ENCODE measurements at places on chromosomes 5 and 9. TPM values are rescaled to one million over a fixed set of nuclear protein-coding genes. Genes with fewer than 3 reads are reported as not detected.
A peak's percentile ranks its signal among the peaks of the same experiment; 100 is the strongest.

PCDHGA6 gene
- total RNA-seq, result 0.28 TPM

RGS7BP gene
- total RNA-seq, result not detected

FAM200C gene
- total RNA-seq, result 0.71 TPM

TMEM174 gene
- total RNA-seq, result not detected

PPP3R2 gene
- total RNA-seq, result not detected

FAM114A2 gene
- total RNA-seq, result 28.6 TPM

SLC22A4 gene
- 0.14 TPM for total RNA-seq

DOCK2 gene
- 266 TPM for total RNA-seq

DPYSL3 gene
- not detected for total RNA-seq

MRPL50 gene
- total RNA-seq, result 12.2 TPM

FCHSD1 gene
- 98.3 TPM for total RNA-seq

HSD17B3 gene
- total RNA-seq, result 0.69 TPM

GRCh38 chr5:143573568-143574170, 170.2 kb upstream of the NR3C1 start:
- no peak for DNase-seq

GRCh38 chr9:6639622-6640021, 5.9 kb downstream of the GLDC start:
- DNase-seq, result no peak

DNA sequence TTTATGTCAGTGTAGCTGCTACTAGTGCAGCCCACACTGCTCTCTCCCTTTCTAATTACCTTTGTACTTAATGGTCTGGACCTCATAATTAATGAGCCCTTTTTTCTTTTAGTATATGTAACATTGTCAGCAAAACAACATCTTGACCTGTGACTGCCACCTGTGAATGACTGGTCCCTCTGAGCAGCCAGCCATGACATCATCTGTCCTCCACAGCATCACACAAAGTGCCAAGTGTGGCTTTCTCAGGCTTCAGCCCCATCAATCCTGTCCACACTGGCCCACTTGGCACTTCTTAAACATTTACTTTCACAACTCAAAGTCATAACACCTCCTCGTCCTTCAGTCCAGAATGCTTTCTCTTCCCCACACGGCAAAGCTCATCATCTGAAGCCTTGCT, 104.7 kb downstream of the GPR21 start:
- DNase-seq, result no peak

DNA sequence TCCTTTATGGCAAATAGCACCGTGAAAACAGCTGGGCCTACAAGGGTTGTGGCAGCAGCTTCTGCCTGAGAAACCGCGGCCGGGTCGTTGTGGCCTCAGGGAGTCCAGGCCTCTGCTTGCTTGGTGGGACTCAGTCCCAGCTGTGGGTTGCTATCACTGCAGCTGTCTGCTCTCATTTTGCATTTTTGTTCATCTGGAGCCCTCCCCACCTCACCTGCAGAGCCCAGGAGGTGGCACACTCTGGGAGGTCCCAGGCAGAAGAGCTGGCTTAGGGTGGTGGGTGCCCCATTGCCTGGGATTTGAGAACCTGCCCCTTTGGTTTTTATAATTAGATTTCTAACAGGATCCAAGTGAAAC, 138.4 kb downstream of the GADD45G start:
- DNase-seq, result peak; percentile 82

GRCh38 chr5:89342106-89342876, 459.3 kb upstream of the MEF2C start:
- DNase-seq, result no peak

DNA sequence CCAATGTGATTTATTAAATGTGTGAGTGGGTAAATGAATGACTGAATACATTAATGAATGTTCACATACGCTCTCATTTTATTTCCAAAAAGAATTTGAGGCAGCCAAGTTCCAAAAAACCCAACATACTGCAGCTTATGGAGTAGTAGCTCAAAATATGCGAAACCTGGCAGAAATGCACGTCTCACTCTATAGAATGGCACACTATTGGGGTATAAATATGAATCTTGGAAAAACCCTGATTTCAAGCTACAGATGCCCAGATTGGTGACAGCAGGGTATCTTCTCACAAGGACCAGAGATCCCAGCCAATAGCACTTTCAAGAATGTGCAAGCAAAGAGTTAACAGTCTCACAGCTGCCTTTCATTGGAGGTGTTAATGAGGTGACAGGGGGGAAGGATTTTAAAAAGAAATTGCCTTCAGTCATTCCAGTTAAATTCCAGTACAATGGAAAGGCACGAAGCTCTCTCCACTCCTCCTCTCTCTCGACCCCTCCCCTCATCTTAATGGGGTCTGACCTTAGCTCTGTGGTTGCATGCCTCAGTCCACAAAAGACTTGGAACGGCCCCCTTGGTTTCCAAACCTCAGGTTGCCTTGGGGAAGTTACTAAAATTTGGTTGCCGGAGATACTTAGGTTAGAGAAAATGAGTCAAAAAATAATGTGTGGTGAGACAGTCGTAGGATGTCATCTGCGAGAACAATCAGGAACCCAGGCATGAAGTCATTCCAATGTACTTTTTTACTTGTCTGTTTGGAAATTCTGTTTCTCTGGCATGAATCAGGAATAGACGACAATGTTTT, 307.4 kb downstream of the NFIB start:
- DNase-seq, result no peak

- no peak for DNase-seq
Observed at GRCh38 chr9:5563886-5564285, 53.6 kb downstream of the PDCD1LG2 start.

- peak; percentile 92 for DNase-seq
Observed at GRCh38 chr9:126860077-126860756, at the start of gene ZBTB34. Gene ZBTB34, plus strand, starts transcription at chr9:126860639. Its CDS starts 18,761 bp downstream, at chr9:126879400.

GRCh38 chr5:73966451-73966850, 340.5 kb downstream of the ARHGEF28 start:
- no peak for DNase-seq

GRCh38 chr5:103402851-103403250, 144.3 kb downstream of the MACIR start:
- no peak for DNase-seq

DNA sequence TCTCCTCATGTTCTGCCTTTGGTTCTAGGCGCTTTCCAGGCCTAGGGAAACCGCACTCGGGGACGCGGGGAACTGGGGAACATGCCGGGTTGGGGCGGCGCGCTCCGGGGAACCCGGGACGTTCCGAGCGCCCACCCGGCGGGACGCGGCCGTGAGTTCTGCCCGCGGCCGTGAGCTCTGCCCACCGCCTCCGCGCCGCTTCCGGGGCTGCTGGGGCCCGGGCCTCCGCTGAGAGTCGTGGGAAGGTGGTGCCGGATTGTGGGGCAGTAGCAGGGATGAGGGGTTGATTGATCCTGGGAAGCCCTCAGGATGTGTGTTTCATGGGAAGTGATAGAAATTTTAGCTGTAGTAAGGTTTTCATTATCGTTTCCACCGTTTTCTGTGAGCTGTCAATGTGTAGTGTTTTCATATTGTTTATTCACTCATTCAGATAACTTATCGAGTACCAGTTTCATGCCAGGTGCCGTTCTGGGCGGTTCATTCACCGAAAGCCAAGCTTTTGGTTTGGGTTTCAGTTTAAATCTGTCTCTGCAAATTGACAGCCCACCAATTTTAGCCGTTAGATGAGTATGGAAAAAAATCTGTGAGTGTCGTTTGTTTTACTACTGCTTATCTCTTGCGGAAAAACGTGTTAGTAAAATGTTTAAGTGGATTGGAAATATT, 657 bp downstream of the MTRR start:
- peak; percentile 64 for DNase-seq

- no peak for DNase-seq
Observed at GRCh38 chr9:109883623-109884022, 103.6 kb downstream of the PALM2AKAP2 start.

DNA sequence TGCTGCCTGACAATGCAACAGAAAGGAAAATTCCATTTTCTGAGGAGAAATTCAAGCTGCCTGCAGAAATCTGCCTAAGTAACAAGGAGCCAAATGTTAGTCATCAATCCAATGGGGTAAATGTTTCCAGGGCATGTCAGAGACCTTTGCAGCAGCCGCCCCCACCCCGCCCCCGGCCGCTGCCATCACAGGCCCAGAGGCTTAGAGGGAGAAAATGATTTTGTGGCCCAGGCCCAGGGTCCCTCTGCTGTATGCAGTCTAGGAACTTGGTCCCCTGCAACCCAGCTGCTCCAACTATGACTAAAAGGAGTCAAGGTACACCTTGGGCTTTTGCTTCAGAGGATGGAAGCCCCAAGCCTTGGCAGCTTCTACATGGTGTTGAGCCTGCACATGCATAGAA, 45.0 kb downstream of the VLDLR start:
- DNase-seq, result no peak

- DNase-seq, result no peak
Observed at GRCh38 chr5:14447958-14448911, 133.4 kb upstream of the OTULINL start.

GRCh38 chr5:118723021-118723338, 265.4 kb downstream of the DTWD2 start:
- no peak for DNase-seq

DNA sequence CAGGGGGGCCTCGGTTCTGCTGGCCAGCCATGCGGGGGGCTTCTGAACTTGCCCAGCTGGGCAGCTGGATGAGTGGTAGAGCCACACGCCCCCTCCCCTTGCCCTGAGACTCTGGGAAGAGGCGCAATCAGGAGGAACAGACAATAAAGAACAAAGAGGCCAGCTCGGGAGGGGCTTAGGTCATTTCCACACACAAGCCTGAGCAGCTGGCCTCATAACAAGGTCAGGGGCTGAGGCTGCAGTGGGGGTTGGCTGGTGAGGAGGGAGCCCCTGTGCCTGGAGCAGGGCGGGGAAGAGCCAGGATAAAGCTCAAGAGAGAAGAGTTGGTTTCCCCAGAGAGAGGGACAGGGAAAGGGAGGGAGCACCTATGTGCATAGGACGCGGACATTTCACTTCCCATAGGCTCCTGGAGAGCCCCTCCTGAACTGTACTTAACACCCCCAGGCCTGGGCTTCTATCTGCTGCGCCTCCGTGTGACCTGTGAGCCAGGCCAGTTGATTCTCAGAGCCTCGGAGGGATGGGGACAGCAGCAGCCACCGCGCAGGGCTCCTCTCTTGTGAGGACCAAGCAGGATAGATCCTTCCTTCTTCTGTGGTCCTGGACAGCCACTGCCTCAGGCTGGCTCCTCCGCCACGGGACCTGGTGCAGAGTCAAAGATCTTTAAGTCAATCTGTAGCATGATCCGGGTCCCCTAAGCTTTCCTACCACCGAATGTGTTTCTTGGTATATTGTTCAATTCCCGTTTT, 75.3 kb upstream of the GGTA1 start:
- DNase-seq, result no peak

DNA sequence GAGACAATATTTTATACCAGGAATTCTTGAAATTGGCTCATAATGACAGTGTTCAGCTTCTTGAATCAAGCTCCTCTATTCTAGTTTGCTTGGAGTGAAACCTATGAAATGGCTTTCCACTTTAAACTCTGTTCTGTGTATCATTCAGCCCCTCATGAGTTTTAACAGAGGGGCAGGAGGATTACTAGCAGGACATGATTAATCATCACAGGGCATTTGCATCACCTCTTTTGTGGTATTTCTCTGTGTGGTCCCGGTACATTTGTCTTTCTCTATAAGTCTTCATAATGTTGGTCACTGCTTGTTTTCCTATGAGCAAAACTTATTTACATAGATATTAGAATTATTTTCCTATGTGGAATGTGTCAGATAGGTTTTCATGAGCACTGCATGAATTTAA, 21.2 kb downstream of the CAST start:
- DNase-seq, result no peak

DNA sequence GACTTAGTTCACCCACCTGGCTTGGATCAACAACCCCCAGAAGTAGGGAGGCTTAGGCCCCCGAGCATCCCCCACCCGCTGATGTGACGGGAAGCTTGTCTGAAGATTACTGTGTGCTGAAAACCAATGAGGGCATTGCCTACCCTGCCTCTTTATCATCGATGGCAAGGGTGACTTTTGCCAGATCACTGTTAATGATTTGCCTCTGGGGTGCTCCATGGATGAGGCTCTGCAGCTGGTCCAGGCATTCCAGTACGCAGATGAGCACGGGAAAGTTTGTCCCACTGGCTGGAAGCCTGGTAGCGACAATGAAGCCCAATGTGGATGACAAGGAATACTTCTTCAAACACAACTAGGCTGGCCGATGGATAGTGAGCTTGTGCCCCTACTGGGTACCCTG, 22.0 kb downstream of the RUFY1 start:
- DNase-seq, result no peak

DNA sequence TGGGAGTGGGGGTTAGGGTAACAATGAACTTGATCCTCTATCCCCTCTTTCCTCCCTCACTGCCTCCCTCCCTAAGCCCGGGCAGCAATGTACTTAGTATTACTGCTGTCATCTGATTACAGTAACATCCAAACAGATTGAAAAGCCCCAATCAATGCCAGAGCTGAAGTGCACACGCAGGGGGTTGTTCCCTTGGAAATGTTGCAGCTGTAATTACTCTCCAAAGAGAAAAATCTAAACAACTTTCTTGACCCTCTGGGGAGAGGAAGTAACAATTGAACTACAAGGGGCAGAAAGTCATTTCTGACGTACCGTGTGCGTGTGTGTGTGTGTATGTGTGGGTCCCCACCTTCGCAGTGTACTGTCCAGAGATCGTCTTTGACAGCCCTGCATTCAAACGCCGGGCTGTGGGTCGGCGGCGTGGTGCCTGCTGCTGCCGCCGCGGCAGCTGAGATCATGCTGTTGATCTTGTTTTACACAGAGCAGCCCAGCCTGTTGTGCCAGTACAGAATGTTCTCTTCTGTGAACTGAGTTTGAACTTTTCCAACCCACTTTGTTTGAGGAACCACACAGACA, 66.0 kb upstream of the KLF9 start:
- no peak for DNase-seq

All from activated naive CD8-positive, alpha-beta T cell treated with anti-CD3 and anti-CD28 coated beads, Interleukin-2, amount 10 ng/mL, durations not matched to agents 7 days and 5 days (primary cell).